Mesenteric fat pad (tissue), 1 donor: ENCODE measurements at places on chromosomes 12 and 14. TPM values are rescaled to one million over a fixed set of nuclear protein-coding genes. Genes with fewer than 3 reads are reported as not detected.

The TAS2R13 gene
- total RNA-seq: 1.2 TPM

The DNAI7 gene
- not detected for total RNA-seq

The KRT77 gene
- not detected for total RNA-seq

The C12orf50 gene
- total RNA-seq: 0.13 TPM

The SPIC gene
- not detected for total RNA-seq

The B4GALNT1 gene
- total RNA-seq: 2.7 TPM

The ERBB3 gene
- total RNA-seq: 1.9 TPM

The RAP1B gene
- total RNA-seq: 323 TPM
